ENCODE measurements at places on chromosomes 5 and 9.

GRCh38 chr9:107547772-107548297 lies 58.3 kb upstream of the KLF4 start:
- no peak for DNase-seq

- no peak for DNase-seq
Observed at GRCh38 chr9:134351606-134352176, 25.4 kb downstream of the RXRA start.

DNA sequence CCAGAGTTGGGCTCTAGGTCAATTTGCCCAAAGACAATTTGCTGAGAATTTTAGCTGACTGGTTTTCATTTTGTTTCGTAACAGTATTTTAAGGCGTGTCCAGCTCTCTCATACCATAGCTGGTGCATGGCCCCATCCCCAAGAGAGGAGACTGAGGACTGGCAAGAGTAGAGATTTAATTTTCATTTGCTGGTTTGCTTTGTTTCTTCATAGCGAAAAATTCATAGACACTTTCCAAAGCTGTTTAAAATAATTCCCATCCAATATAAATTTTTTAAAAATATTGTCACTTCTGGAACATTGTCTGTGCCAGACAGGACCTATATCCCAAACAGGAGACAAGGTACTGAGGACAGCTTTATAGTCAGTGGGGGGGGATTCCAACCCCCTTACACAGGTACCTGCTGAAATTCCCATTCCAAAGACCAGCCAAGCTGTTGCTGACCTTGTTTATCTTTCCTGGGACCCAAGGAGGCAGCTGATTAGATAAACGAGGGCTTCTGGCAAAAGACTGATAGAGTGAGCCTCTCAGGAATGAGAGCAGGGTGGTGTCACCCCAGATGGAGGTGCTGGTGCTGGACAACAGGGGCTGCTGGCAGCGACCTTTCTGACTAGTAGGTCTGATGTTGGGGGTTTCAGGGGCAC lies 6.8 kb upstream of the ANGPTL2 start:
- DNase-seq: no peak

DNA sequence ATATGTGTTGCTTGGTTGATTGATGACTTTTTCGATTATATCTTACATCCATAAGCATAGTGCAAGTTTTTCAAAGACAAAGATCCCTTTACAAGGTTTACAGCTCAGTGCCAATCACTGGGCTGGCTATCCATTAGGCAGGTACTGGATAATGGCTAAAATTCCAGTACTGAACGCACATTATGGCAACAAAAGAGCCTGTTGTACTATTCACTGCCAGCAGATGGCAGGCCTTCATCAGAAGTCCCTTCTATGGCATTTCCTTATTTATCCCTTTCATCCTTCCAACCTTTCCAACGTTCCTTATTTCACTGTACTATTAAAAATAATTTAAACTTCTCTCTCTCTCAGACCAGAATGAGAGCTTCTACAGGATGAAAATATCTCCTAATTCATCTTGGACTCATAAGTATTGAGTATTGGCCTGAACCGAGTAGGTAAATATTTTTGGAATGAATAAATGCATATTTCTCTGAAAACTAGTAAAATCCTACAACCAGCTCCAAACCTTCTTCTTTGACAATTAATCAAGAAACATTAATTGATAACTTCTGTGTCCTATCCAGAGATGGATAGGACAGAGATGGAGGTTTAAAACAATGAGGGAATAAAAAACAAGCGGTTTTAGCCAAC lies 6.7 kb upstream of the WNT8A start:
- peak; percentile 58 for DNase-seq

GRCh38 chr5:137145721-137146120 lies 353.4 kb downstream of the SPOCK1 start:
- no peak for DNase-seq

GRCh38 chr9:117706421-117707116 lies 2.4 kb downstream of the TLR4 start:
- DNase-seq: peak; percentile 24

- DNase-seq: no peak
Observed at GRCh38 chr5:37198061-37198460, 51.1 kb downstream of the CPLANE1 start.

DNA sequence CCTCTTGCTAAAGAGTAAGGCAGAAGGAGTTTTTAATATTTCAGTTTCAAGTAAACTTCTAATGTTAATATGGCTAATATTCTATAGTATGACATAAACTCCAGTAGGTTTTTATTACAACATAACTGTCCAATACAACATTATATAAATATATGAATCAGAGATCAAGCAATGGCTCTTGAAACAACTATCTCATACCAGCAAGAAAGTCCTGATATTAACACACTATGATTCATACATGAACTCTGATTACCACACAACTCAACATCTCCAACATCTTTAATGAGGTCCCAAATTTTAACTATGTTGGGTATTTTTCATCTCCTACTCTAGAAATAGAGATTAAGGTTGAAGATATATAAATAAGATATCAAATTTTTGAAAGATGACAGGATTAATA lies 878.3 kb downstream of the TLE1 start:
- no peak for DNase-seq

- no peak for DNase-seq
Observed at GRCh38 chr5:145283141-145283810, 551.9 kb downstream of the PRELID2 start.

GRCh38 chr9:133490865-133491655 lies 12.2 kb upstream of the SLC2A6 start:
- peak; percentile 66 for DNase-seq

GRCh38 chr5:108257996-108258395 lies 123.9 kb downstream of the FBXL17 start:
- no peak for DNase-seq

GRCh38 chr9:8391132-8391531 lies 591.6 kb upstream of the DMAC1 start:
- DNase-seq: no peak

DNA sequence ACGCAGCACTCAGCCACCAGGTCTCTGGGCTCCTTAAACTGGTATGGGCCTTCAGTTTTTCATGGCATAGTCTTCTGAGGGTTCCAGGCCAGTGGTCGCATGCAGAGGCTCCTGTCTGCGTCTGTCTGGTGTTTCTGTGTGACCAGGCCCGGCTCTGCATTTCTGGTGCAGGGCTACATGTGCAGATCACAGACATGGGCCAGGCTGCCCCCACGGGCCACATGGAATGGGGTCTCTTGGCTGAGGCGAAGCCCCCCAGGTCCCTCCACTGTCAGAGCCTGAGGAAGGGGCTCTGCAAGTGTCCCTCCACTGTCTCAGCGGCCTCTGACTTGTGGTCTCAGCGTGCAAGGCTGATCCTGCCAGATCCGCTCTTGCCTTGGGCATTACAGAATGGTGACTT lies 15.6 kb upstream of the CARD19 start:
- no peak for DNase-seq

GRCh38 chr5:13917061-13917460 lies 27.4 kb downstream of the DNAH5 start:
- DNase-seq: no peak

- no peak for DNase-seq
Observed at GRCh38 chr5:169592937-169593650, 9.5 kb downstream of the SPDL1 start.

DNA sequence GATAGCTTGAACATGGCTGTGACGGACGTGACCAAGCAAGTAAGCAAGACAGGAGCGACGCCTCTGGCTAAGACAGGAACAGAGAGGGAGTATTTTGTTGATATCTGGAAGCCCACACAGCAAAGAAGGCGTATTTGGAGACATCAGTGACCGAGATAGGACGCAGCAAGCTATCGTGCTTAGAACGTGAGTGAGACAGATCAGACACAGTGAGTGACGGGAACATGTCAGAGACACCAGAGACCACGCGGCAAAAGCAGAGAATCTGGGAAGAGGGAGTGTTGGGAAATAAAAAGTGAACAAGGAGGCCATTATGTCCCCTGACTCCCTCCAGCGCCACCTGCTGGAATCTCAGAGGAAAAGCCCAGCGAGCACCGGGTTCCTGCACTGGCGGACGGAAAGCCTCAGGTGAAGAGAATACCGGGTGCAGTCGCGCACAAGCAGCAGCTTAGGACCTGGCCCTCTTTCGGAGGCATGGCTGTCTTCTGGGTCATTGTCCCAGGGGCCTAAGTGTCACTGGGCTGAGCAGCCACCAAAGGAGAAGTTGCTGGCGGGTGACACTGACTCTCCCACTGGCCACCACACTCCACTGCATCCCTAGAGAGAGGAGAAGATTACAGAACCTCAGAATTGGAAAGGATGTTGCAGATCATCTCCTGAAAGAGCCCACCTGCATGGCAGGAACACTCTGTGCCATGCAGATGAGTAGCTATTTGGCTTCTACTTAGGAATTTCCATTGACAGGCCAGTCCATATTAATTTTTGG lies 99.1 kb downstream of the FBXO38 start:
- peak; percentile 58 for DNase-seq

DNA sequence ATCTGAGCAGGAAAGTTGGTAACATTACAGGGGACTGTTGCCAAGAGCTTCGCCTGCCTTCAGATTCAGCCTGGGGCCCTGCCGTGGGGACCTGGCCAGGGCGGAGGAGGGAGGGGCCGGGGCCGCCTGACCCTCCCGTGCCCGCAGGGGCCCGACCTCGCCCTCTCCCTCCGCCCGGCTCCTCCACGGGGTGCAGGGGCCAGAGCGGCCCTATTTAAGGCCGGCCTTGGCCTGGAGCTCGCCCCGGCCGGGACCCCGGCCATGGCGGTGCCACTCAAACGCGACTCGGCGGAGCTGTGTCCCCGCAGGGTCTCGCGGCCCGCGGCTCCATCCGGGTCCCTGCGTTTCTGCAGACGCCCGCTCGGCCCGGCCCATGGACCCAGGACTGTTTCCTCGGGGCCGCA lies 757 bp downstream of the TMEM250 start:
- DNase-seq: peak; percentile 6

DNA sequence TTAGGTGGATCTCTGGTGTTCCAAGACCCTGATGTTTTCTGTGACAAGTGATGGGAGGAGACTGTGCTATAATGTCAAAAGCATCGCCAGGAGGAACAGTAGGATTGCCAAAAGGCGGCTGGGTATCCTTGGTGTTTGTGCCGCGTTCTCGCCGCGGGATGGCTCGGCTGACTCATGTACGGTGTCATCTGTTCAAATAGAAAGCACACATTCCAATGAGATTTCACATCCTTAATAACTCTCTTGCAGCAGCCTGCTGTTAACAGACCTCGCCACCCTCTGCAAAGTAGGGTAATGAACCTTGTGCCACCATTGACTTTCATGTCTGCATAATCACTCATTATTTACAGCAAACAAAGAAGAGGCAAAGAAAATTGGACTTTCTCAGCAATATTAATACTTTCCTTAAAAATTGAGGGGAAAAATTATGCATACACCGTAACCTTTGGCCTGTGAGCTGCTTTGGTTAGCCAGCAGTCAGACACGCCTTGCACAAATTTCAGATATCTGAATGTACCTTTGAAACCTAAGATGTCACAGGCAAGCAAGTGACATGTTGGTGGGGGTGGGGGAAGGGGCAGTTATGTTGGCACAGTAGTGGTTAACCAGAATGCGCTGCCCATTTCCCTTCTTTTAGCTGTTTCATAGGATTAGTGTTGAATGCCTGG lies 289.4 kb downstream of the EFNA5 start:
- DNase-seq: peak; percentile 81

GRCh38 chr5:163022582-163023128 lies 414.7 kb upstream of the CCNG1 start:
- DNase-seq: no peak

DNA sequence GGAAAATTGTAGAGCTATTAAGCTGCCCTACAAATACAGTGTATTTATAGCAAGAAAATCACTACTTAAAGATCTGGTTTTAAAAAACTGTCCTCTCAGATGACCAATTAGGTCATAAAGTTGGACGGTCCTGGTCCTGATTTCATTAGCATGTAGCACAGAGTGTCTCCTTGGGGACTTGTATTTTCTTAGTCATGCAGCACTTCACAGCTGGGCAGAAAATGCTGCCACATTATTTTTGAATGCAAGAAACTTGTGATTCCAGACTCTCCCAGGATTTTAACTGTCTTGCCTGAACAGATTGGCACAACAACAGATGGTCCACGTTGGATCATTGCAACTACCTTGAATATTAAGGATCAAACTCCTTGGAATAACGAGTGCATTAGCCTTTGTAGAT lies 348.1 kb upstream of the SGCD start:
- no peak for DNase-seq

- peak; percentile 60 for DNase-seq
Observed at GRCh38 chr5:58462623-58463230, 2.8 kb upstream of the PLK2 start.

DNA sequence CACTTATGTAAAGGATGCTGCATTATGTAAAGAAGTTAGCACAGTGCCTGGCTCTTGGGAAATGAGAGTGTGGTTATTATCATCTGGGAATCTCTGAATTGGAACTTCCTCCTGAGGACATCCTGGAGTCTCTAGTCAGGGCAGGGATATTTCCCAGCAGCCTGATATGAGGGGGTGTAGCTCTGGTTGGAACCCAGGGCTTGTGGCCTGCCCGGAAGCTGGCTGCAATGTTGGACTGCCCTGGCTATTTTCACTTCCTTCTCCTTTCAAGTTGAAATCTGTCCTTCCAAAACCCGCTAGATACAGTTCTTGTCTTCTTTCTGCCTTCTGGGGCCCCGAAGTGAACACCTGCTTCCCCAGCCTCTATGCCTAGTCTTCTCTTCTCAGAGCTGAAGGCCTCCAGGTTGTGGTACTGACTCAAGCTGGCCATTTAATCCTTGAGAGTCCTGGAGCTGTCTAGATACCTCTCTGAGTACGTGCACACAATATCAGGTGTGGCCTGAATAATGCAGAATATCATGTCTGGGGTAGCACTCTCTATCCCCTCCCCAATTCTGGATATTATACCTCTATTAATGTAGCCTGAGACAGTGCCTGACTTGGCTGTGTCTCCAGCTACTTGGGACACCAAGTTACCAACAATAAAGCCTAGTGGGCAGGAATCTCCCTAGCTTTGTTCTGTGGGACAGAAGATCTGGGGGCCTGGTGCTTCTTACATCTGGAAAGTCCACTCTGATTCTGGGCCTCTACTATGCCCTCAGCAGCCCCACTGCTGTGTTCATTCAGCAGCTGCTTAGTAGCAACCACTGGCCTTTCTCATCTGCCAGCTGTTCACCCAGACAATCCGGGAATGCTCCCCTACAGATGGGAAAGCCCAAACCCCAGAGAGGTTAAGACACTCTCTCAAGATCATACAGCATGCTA lies 45.0 kb downstream of the SLC6A7 start:
- DNase-seq: no peak

DNA sequence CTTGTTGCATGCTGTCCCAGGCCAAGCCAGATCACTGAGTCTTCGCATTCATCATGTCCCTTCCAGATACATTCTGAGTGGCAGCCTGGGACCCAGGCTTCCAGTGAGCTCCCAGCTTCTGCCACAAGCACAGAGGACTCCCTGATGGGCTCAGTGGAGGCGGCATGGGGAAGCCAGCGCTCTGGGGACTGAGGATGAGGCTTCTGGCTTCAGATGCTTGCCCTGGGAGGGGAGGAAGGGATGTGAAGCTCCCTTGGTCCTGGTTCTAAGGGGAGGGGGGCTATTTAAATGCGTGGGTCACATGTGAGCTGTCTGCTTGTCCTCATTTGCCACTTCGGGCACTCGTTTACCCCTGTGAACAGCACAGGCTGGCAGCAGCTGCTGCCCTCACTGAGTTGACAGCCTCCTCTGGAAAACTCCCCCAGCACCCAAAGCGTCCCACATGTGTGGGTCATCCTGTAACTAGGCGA lies 174.0 kb downstream of the NR3C1 start:
- no peak for DNase-seq

Data from RPMI7951 (cell line).